ENCODE measurements at places on chromosomes 12 and 14.

GRCh38 chr12:23376238-23376637 lies 573.2 kb downstream of the SOX5 start:
- no peak for DNase-seq

GRCh38 chr12:2364631-2365051 lies 311.9 kb downstream of the CACNA1C start:
- no peak for DNase-seq

- no peak for DNase-seq
Measured at GRCh38 chr12:94265539-94265938, 117.2 kb downstream of the PLXNC1 start.

- DNase-seq = no peak
Measured at GRCh38 chr12:29103539-29103974, 45.5 kb upstream of the FAR2 start.

- DNase-seq = no peak
Measured at GRCh38 chr12:96226801-96227348, 32.7 kb downstream of the ELK3 start.

GRCh38 chr12:95796225-95796981 lies 5.8 kb upstream of the NTN4 start:
- peak; percentile 55 for DNase-seq

DNA sequence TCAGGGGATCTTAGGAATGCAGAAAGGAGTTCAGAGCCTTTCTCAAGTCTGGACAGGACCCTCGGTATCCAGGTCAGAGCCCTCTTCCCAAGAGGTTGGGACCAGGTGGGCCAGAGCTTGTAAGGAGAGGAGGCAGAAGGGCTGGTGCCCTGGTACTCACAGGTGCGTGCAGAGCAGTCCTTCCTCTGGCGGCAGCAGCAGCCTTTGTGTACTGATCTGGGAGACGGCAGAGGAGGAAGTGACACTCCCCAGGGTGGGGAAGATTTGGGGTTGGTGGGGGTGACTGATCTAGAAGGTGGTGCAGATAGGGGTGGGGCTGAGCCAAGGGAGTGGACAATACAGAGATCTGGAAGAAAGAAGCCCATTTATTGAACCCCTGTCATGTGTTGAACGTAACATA lies at the start of gene ITGB7:
Gene ITGB7 (minus strand): TSS at position 210 of the 400 bp plus-strand sequence. CDS start 6,808 bp downstream, outside the sequence.
- no peak for DNase-seq

GRCh38 chr14:104446611-104447010 lies 133.0 kb upstream of the C14orf180 start:
- no peak for DNase-seq

DNA sequence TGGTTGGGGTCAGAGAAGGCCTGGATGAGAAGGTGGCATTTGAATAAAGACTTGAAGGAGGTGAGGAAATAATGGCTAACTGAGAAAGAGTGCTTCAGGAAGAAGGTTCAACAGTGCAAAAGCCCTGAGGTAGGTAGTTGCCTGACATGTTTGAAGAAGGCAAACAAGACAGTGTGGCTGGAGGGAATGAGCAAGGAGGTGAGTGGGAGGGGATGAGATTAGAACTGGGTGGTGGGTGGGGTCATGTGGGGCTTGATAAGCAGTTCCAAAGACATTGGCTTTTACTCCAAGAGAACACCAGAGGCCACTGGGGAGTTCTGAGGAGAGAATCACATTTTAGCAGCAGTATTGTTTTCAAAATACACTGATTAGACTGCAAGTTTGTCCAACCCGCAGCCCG lies 50.5 kb downstream of the HSPB8 start:
- no peak for DNase-seq

DNA sequence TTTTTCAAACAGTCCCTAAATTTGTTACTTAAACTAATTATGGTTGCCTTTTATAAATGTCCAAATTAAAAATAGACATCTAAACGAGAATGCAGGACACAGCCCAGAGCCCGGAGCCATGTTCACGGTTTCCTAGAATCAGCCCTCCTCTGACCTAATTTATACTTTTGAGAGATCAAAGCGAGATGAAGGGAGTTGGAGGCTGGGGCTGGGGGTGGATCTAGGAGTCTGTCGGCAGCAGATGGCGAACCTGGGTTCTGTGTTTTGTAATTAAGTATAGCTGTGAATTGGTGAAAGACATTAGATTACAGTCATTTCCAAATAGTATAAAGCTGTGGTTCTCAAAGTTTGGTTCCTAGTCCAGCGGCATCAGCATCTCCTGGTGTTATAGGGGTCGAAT lies 210.1 kb downstream of the SLC41A2 start:
- no peak for DNase-seq

GRCh38 chr12:29844667-29845066 lies 60.9 kb upstream of the TMTC1 start:
- DNase-seq = no peak

DNA sequence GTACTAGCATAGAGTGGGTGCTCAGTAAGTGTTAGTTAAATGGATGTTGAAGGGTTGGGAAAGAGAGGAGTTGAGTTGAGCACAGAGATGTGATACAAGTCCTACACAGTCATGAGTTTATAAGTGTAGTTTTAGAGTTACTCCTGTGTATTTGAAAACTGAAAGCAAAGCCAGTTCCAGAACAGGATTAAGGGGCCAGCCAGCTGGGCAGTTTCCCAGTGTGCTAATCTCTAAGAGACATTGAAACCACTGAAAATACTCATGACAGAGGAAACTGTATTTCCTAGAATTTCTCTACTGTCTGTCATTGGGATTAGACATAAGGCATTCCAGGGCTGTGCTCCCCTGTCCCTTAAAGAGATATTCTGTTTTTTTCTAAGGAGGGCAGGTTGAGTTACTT lies 101.0 kb downstream of the DERA start:
- peak; percentile 8 for DNase-seq

DNA sequence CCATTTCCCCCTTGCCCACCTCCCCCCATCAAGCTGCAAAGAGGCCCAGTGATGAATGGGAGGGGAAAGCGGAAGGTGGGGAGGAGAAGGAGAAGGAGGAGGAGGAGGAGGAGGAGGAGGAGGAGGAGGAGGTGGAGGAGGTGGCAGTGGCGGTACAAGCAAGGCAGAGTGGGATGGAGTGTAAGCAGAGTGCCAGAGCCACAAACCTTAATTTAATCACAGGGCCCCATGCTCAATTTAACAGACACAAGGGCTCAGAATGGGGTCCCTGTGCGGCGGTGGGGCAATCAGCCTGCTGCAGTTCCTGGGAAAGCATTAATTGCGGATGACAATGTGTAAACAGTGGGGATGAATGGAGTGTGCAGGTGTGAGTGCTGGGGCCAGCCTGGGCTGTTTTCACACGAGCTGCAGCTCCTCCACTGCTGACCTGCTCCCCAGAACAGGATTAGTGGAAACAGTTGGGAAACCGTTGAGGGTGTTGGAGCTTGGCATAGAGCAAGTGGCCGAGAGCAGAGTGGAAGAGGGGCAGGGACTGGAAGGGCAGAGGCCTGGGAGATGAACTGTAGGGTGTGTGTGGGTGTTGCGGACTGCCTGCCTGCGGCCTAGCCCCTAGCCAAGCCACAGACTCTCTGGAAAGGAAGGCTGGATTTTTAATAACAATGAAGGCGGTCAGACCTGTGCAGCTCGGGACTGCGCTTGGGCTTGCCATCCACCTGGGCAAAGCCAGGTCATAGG lies 36.4 kb upstream of the SMOC1 start:
- no peak for DNase-seq

DNA sequence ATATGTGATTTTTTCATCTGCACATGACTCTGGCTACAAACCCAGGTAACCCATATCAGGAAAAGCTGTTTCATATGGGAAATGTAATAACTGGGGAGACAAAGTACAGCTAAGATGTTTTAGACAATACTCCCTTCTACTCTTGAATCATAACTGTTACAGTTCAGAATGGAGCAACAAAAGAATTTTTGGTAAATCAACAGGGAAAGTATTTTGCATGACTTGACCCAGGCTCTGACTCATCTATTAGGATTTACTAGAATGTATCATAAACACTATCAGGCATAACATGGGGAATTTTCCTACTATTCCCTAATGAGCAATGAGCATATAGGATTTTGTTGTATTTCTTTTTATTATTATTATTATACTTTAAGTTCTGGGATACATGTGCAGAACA lies 553.0 kb downstream of the SLC16A7 start:
- no peak for DNase-seq

DNA sequence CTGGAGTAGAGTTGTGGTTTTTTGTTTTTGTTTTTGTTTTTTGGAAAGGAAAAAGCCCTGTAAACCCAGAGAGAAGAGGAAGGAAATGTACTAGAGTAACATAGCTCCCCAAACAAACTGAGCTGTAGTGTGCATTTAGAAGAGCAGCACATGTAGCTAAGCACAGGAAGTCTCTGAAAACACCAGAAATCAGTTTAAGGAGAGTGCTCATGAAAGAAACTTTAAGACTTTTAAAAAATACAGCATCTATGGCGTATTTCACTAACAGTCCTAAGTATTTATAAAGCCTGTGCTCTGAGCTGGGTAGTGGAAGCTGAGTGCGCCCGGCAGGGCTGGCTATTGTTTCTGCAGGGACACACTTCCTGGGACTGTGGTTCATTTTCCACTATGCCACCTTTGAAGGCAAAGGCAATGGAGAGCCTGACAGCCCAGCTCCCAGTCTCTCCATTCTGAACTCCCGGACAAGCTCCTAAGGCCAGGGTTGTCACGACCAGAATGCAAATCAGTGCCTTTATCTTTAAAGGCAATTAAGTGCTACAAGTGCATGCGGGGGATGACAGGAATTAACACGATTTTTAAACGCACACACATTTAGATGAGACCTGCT lies 45.4 kb downstream of the NIN start:
- no peak for DNase-seq

DNA sequence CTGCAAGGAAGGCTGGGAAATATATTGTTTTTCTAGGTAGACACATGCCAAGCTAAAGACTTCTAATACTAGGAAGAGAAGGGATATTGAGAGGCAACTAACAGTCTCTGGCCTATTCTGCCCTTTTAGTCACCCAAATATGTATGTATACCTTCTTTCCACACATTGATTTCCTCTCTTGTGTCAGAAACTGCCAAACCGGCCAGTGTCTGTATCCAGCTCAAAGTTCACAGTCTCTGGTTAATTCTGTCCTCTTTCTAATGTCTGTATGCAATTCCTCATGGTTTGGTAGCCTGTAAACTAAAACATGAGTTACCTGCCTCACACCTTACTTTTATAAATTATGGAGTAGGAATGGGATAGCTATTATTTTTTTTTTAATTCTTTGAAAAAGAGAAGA lies 25.2 kb upstream of the CPSF6 start:
- no peak for DNase-seq

- DNase-seq = no peak
Measured at GRCh38 chr12:78060186-78060585, 229.5 kb downstream of the NAV3 start.

DNA sequence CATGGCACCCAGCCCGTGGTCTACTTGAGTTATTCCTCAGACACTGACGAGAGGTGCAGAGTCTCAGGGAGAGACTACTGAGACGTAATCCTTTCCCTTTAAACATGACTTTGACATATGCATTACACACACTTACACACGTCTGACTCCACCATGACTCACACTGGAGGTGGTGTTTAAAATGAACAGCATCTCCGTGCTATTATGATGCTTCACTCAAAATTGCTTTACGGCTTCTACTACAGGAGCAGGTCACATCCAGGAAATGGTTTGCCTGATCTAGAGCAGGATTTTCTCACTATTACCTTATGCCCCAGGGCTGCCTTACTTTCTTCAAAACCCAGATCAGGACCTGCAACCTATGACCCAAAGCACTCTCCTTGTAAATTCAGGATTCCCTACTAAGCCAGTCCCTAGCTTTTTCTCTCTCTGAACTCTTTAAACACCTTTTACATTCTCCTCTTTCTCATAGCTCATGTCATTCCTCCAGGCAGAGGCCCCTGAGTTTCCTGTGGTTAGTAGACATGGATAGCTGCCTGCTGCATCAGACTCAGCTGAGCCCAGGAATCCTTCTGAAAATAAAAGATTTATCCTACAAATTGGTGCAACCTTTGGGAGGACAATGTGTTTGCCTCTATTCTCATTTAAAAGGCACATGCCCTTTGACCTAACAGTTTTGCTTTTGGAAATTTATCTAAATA lies 31.2 kb downstream of the TMCC3 start:
- DNase-seq = peak; percentile 19

DNA sequence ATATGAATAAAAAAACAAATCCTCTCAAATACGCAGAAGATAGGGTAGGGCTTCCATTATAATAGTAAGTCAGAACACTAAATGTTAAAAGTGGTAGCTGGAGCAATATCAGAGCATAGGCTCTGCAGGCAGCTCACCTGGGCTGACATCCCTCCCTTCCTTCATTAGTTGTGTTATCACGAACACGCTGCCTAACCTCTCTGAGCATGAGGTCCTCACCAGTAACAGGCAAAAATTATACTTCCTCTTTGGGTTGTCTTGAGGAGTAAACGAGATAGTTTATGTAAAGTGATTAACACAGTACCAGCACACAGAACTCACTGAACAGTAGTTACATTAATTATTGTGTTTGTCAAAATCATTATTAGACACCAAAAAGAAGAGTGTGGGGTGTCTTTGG lies 154.3 kb downstream of the STXBP6 start:
- DNase-seq = no peak

- peak; percentile 75 for DNase-seq
Measured at GRCh38 chr12:18250313-18250916, 10.9 kb upstream of the PIK3C2G start.

GRCh38 chr14:56198438-56198837 lies 80.2 kb downstream of the PELI2 start:
- no peak for DNase-seq

- no peak for DNase-seq
Measured at GRCh38 chr12:94204499-94205247, 56.3 kb downstream of the PLXNC1 start.

GRCh38 chr12:42332301-42333285 lies 6.6 kb downstream of the PPHLN1 start:
- DNase-seq = peak; percentile 27

GRCh38 chr12:125089083-125089482 lies 23.8 kb downstream of the AACS start:
- no peak for DNase-seq

GRCh38 chr14:49164074-49164473 lies 422.1 kb downstream of the RPS29 start:
- no peak for DNase-seq

DNA sequence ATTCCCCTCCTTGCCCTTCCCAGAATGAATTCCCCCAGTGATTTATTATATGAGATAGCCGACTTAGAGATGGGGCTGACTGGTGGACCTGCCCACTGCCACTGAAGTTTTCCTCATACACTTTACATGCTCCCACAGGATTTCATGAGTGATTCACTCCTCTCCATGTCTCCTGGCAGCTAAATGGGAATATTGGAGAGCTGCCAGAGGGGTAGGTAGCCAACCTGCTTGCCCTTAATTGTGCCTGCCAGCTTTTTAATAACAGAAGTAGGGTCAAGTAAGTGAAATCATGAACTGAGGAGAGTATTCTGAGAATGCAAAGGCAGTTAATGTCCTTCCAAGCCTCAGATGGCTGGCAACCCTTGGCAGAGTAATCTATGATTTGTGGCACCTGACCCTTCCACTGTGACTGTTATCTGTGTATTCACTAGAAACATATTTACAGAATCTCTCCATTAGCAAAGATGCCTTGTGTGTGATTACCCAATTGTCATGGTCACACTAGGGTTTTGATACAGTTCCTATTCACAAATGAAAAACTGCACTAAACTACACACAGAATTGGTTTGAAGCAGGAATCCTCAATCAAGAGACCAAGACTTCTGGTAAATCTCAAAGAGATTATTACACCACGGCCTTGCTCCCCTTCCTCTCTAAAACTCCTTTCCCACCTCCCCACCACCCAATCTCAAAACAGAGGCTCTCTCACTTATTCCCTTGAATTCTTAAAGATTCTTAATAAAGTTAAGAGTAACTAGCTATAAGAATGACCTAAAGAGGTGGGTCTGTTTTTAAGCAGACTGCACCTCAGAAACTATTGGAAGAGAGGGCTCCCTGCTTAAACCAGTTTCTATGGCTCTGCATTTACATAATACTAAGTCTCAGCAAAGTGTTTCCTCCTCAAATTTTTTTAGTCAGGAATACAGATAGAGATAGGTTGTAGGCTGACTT lies 17.2 kb downstream of the NKX2-1 start:
- no peak for DNase-seq

All from large intestine (tissue), 12 donors.